Activated naive CD8-positive, alpha-beta T cell treated with anti-CD3 and anti-CD28 coated beads, Interleukin-2, amount 10 ng/mL, durations not matched to agents 7 days and 5 days (primary cell): ENCODE measurements at places on chromosomes 16 and 17.
A peak's percentile ranks its signal among the peaks of the same experiment; 100 is the strongest.

DNA sequence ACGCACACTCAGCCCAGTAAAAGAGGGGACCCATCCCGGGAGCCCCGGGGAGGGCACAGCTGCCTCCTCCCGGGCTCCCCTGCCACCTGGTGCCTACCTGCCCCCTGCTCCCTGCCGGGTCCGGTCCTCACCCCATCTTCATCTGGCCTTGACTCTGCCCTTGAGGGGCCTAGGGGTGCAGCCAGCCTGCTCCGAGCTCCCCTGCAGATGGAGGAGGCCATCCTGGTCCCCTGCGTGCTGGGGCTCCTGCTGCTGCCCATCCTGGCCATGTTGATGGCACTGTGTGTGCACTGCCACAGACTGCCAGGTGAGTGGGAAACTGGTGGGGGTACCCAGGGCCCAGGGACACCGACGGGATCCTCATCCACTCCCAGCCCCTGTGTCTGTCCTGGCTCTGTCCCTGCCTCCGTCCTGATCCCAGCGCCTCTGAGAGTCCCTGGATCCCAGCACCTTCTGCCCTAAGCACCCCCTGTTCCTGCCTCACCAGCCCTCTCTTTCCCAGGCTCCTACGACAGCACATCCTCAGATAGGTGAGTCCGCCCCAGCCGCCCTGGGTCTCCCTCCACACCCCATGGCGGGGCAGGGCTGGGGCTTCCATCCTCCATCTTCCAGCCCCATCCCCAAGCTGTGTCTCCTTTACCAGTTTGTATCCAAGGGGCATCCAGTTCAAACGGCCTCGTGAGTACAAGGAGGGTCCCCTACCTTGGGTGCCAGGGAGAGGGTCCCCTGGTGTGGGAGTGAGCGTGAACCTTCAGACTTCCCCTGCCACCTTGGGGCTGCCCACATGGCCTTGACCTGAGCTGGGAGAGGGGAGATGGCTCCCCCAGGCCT is 574 bp downstream of the LAT start:
- H3K4me3 ChIP-seq, result peak overlapping the region; percentile 95
- peaks cover 42% of the 10 kb centered on the region for H3K4me1 ChIP-seq
- DNase-seq, result no peak
- H3K36me3 ChIP-seq, result peaks cover 76% of the 10 kb centered on the region

DNA sequence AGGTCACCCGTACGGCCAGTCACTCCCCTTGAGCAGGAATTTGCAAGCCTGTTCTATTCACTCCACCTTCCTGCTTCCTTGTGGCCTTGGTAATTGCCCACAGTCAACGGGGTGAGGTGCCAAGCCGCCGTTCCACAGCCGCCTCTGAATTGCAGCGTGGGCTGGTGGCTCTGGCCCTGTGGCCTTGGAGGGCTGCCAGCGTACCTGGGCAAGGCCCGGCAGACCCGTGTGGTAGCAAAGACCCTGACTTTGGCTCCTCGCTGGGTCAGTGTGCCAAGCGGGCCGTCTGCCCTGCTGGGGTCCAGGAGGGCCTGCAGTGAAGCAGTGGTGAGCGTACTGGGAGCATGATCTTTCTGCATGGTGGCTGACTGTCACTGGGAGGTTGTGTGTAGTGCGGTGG is 3.6 kb downstream of the BANP start:
- H3K4me3 ChIP-seq, result no peak overlapping the region
- peaks cover 23% of the 10 kb centered on the region for H3K36me3 ChIP-seq
- no peaks in the 10 kb centered on the region for H3K27me3 ChIP-seq

- no peak overlapping the region for H3K27ac ChIP-seq
- H3K27me3 ChIP-seq, result peaks cover 13% of the 10 kb centered on the region
Measured at GRCh38 chr16:85018529-85019236, 7.3 kb upstream of the ZDHHC7 start.

GRCh38 chr17:79985943-79986391 is 49.7 kb downstream of the TBC1D16 start:
- no peak overlapping the region for H3K4me3 ChIP-seq
- DNase-seq, result no peak
- no peaks in the 10 kb centered on the region for H3K36me3 ChIP-seq

DNA sequence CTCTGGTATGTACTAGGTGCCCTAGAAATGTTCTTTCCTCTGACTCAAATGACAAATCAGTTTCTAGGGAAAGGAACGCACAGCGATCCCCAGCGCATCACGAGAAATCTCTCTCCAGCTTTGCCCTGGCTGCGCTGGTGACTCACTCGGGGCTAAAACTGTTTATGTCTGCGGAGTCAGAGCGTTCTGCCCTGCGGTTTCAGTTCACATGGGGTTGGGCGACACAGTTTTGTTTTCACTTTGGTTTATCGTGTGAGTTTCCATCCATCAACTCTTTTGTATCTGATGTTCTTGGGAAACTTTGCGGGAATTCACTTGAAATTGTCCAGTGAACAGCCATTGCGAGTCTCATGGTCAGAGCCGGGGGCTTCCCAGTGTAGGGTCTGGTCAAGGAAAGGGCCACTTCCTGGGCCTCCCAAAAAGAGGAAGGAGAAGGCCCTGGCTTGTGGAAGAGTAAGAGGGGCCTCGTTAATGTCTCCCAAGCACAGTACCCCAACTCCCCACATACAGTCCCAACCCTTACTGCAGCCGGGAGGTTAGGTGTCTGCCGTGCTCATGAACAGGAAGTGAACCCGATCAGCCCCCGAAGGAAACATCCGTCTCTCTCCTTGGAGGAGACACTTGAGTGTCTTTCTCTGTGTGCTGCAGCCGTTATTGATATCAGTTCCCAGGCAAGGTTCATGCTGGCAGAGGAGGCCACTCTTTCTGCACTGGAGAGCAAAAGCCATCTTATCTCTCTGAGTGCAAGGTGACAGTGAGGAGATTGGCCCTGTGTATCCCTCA is 643.2 kb downstream of the WWOX start:
- no peaks in the 10 kb centered on the region for H3K27me3 ChIP-seq
- peak; percentile 41 for DNase-seq
- H3K4me1 ChIP-seq, result peaks cover 10% of the 10 kb centered on the region
- peak overlapping the region; percentile 72 for H3K4me3 ChIP-seq

GRCh38 chr16:77331802-77332586 is 102.8 kb downstream of the ADAMTS18 start:
- H3K27me3 ChIP-seq, result no peaks in the 10 kb centered on the region
- no peak overlapping the region for H3K4me3 ChIP-seq
- H3K36me3 ChIP-seq, result no peaks in the 10 kb centered on the region

DNA sequence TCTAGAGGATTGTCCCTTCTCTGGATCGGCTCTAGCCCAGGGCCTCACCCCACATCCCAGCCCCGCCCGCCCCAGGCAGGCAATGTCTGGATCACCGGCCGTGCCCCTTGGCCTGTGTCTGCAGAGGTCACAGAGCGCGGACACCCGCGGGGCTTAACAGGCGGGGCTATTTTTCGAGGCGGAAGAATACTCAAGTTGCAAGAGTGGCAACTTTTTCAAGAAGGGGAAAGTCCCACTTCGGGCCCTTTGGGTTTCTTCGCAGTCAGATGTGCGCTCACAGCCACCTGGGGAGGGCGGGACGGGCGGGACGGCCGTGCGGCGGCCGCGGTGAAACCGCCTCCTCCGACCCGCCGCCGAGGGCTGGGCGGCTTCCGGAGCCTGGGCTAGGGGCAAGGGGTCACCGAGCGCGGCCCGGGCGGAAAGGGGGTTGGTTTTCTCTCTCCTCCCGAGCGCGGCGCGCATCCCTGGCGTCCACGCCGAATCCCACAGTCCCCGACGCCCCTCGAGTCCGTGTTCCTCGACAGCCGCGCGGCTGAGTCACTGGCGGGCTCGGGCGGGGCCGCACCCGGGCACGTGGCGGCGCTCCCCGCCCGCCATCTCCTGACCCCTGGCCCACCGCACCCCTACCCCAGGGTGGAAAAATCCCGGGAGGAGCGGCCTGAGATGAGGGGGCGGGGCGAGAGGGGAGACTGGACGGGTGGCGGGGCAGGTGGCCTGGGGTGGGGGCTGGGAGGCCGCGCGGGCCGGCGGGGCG is 1.2 kb upstream of the PFN1 start:
- H3K27ac ChIP-seq, result peak overlapping the region; percentile 84
- peak overlapping the region; percentile 100 for H3K4me3 ChIP-seq
- peak; percentile 85 for DNase-seq
- H3K36me3 ChIP-seq, result peaks cover 33% of the 10 kb centered on the region
- no peaks in the 10 kb centered on the region for H3K27me3 ChIP-seq
- H3K4me1 ChIP-seq, result peaks cover 28% of the 10 kb centered on the region

- H3K36me3 ChIP-seq, result no peaks in the 10 kb centered on the region
- H3K27ac ChIP-seq, result no peak overlapping the region
Measured at GRCh38 chr16:28219282-28219681, 7.5 kb upstream of the XPO6 start.

DNA sequence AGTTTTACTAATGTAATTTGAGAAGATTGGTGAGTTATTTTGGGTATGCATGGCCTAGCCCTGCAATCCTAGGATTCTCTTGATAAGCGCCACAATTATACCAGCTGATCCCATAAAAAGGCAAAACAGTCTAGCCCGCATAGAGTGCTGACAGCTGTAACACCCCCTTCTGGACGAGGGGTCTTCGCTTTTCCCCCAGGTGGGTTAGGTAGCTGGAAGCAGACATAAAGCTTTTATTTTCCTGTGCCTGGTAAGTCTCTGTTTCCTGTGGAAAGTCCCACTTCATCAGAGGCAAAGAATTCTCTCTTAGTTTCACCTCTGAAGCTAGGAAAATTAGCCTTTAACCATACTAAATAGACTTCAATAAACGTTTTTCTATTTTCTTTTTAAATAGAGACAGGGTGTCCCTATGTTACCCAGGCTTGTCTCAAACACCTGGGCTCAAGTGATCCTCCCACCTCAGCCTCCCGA is 108.3 kb downstream of the YPEL2 start:
- DNase-seq, result no peak
- peaks cover 6% of the 10 kb centered on the region for H3K27me3 ChIP-seq
- H3K36me3 ChIP-seq, result no peaks in the 10 kb centered on the region
- peak overlapping the region; percentile 66 for H3K4me3 ChIP-seq

GRCh38 chr16:30551781-30552180 is 6.4 kb downstream of the ZNF764 start:
- H3K4me3 ChIP-seq, result peak overlapping the region; percentile 73
- H3K27me3 ChIP-seq, result no peaks in the 10 kb centered on the region
- peak overlapping the region; percentile 93 for H3K27ac ChIP-seq
- peaks cover 45% of the 10 kb centered on the region for H3K4me1 ChIP-seq
- peak; percentile 63 for DNase-seq
- peaks cover 23% of the 10 kb centered on the region for H3K36me3 ChIP-seq

DNA sequence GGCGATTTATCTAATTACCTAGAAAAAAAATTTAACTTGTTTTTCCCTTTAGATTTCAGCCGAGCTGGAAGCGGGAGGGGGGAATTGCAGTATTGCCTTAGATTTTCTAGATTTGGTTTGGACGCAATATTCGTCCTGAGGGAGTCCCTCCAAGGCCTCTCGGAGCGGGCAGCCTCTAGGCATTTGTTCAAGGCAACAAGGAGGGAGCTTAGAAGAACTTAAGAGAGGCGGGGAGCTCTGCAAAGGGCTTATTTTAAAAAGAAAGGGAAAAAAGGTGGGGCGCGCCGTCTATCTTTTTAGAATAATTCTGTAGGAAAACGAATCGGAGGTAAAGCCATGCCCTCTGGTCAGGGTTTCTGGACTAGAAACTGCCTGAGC is 407 bp upstream of the TMEM94 start:
- no peak for DNase-seq
- H3K27me3 ChIP-seq, result no peaks in the 10 kb centered on the region
- H3K36me3 ChIP-seq, result no peaks in the 10 kb centered on the region
- H3K4me1 ChIP-seq, result peaks cover 28% of the 10 kb centered on the region

GRCh38 chr17:62665599-62665998 is 38.1 kb downstream of the MRC2 start:
- no peak overlapping the region for H3K4me3 ChIP-seq
- peak; percentile 0 for DNase-seq
- peaks cover 4% of the 10 kb centered on the region for H3K36me3 ChIP-seq
- peaks cover 9% of the 10 kb centered on the region for H3K27me3 ChIP-seq
- H3K4me1 ChIP-seq, result peaks cover 2% of the 10 kb centered on the region

- DNase-seq, result peak; percentile 43
- H3K27me3 ChIP-seq, result peaks cover 2% of the 10 kb centered on the region
- no peaks in the 10 kb centered on the region for H3K36me3 ChIP-seq
- H3K4me3 ChIP-seq, result no peak overlapping the region
- no peak overlapping the region for H3K27ac ChIP-seq
Measured at GRCh38 chr17:58587713-58588117, 73.3 kb upstream of the MTMR4 start.

DNA sequence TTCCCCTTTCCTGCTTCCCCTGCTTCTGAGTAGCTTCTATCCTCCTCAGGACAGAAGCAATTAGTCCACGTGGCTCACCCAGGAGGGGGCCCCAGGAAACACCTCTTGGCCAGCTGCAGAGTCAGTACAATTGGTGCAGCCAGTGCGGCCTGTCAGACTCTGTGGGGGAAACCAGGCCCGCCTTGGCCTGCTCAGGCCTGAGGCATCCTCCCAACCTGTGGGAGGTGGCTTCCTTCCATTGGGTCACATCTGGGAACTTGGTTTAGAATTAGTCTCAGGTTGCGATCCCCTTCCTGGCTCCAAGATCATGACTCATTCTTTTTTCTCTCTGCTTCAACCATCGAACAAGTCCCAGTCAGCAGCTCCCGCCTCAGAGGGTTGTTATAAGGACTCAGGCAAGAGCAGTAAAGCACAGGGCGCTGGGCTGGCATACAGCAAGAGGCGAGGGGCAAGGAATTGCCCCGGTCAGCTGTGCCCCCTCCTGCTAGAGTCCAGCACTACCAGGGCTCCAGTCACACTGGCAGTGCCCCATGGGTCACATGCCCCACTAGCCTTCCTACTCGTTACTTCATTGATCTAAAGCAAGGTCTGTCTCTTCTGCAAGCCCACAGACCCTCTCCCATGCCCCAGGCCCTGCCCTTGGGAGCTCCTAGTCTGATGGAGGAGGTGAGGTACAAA is 8.1 kb upstream of the EPX start:
- no peak overlapping the region for H3K27ac ChIP-seq
- H3K27me3 ChIP-seq, result peaks cover 9% of the 10 kb centered on the region
- H3K36me3 ChIP-seq, result no peaks in the 10 kb centered on the region
- no peak overlapping the region for H3K4me3 ChIP-seq
- no peak for DNase-seq

GRCh38 chr17:65173284-65173793 is 36.2 kb downstream of the RGS9 start:
- DNase-seq, result peak; percentile 61
- H3K27me3 ChIP-seq, result peaks cover 2% of the 10 kb centered on the region
- no peak overlapping the region for H3K4me3 ChIP-seq
- H3K36me3 ChIP-seq, result peaks cover 3% of the 10 kb centered on the region
- peaks cover 17% of the 10 kb centered on the region for H3K4me1 ChIP-seq
- no peak overlapping the region for H3K27ac ChIP-seq

DNA sequence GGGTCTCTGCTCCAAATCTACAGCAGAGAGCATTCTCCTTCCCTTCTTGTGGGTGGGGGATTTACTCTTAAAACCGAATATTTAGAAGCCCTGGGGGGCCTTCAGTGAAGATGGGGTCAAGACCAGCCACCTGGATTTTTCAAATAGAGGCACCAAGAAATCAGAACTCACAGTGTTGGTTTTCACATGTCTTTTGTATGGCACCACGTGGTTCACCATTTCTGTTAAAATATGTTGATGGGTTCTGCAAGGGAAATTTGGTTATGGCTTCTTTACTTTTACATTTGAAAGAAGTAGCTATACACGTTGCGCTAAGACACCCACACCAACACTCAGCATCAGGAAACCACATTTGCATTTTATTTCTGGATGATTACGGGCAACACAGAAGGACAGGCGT is 17.7 kb downstream of the MAF start:
- H3K4me3 ChIP-seq, result no peak overlapping the region
- H3K27me3 ChIP-seq, result peaks cover 48% of the 10 kb centered on the region
- DNase-seq, result no peak
- H3K27ac ChIP-seq, result no peak overlapping the region
- H3K36me3 ChIP-seq, result no peaks in the 10 kb centered on the region
